ENCODE measurements at places on chromosomes 2 and 18.

- DNase-seq, result no peak
Observed at GRCh38 chr2:210475706-210476105, 853 bp downstream of the LANCL1 start.

- DNase-seq, result no peak
Observed at GRCh38 chr18:37391156-37391555, 174.4 kb downstream of the CELF4 start.

DNA sequence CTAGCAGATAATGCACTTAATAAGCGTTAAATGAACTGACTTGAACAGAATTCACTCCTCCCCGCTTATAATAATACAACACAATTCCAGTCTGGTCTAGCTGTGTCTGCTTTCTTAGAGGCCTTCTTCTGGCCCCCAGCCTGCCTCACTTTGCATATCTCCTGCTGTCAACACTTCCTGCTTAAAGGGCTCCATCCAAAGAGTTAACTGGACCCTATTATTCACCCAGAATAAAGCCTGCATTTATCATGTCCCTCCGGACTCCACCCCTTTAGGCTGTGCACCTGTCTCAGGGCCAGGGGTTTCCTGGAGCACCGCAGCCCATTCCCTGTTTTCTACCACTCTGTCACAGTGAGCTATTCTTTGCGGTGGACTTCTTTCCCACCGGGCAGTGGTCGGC is 292.8 kb upstream of the FBXO11 start:
- no peak for DNase-seq

GRCh38 chr2:43309935-43310334 is 83.5 kb upstream of the ZFP36L2 start:
- no peak for DNase-seq

- no peak for DNase-seq
Observed at GRCh38 chr2:205593891-205594290, 88.4 kb upstream of the NRP2 start.

DNA sequence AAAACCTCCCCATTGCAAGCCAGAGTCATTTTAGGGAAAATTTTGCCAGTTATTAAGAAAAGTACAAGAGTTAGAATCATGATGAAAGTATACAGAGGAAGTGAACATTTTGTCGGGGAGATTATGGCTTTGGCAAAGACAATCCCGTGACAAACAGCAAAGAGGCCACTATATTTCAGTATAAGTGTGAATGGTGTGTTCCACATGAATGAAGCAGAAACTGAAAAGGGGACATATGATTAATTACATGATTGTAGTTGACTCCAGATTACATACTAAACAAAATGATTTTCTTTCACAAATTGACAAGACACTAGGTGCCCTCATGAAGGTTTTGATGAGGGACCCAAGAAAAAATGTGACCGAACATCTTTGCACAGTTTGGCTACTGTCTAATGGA is 42.0 kb downstream of the SP140 start:
- no peak for DNase-seq

GRCh38 chr2:64313398-64313723 is 140.6 kb upstream of the LGALSL start:
- DNase-seq, result no peak

Data from stimulated activated CD8-positive, alpha-beta memory T cell treated with anti-CD3 and anti-CD28 coated beads, Interleukin-7, amount 100 ng/mL, for 4 hours (primary cell).